ENCODE measurements at places on chromosomes 11 and 22.
A peak's percentile ranks its signal among the peaks of the same experiment; 100 is the strongest.

GRCh38 chr22:42892571-42893316, 35.7 kb upstream of the ARFGAP3 start:
- DNase-seq: no peak

DNA sequence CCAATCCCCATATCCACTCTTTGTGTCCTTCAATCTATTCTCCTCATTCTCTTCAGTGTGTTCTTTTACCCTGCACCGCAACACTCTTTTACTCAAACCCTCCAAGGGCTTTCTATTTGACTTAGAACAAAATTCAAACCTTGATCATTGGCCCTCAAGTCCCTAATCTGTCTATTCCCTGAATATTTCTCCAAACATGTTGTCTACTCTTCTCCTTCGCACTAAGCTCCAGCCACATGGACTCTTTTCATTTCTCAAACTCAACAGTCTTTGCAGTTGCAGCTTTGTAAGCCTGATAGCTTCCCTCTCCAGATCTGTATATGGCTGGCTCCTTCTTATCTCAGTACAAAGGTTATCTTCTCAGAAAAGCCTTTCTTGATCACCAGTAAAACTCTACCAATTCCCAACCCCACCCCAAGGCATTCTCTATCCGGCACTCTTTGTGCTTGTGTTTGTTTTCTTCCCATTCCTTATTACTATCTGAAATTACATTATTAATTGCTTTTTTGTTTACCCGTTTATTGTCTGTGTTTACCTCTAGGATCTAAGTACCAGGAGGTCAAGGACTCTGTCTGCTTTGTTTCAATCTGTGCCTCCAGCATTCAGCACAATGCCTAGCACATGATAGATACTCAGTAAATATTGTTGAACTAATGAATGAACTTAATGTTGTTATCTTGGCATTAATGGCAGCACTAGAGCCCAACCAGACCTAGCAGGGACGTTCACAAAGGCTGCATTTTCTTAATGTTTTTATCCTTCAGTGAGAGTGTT, 147.4 kb downstream of the BBOX1 start:
- no peak for DNase-seq

GRCh38 chr11:73229896-73230875, 12.1 kb downstream of the P2RY2 start:
- no peak for DNase-seq

DNA sequence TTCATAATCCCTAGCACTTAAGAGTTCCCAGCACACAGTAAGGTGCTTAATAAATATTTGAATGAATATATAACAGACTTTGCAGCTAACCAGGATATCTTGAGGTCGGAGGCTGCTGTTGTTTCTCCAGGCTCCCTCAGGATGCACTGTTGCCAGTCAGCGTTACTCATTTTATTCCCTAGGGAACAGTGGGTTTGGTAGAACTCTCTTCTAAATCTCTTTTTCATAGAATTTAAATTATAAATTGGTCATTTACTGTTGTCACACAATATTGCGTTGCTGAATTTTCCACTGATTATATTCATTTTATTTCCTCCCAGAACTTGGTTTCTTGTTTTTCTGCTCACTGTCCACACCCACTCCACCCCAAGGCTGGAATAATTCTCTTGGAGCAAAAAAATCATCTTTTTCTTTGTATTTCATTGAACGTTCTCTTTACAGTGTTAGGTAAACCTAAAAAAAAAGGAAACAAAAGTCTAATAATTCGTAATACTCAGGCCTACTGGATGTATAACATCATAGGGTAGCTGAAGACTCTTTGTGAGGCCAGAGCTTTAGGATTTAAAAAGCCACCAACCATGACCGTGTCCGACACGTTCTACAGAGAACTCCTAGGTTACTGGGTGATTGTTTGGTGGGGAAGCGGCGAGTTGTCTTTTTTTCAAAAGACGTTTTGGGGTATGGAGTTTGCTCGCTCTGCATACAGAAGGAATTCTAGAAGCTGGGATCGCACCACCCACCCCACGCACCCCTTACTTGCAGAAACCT, 766 bp upstream of the CAPRIN1 start:
- no peak for DNase-seq

DNA sequence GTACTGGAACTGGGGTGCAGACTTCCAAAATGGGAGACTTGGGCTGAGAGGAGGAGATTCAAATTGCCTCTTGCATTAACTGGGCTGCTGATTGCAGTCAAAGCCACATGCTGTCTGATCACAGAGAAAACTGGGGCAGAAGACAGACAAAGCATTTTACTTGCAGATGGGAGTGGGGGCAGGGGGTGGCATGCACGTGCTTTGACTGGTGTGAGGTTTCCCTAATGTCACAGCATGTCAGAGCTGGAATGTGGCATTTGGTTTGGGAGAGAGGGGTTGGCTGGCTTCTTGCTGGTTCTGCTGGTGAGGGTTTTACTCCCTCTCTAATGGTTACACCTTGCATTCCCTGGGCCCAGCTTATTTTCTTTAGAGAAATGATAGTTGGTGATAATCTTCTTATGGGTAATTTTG, 2.9 kb downstream of the TUB start:
- no peak for DNase-seq

GRCh38 chr11:60367009-60367408, 11.3 kb upstream of the MS4A7 start:
- no peak for DNase-seq

GRCh38 chr11:65134952-65135632, 773 bp upstream of the SYVN1 start:
- DNase-seq: peak; percentile 44

GRCh38 chr11:34997952-34998528, 81.6 kb downstream of the PDHX start:
- no peak for DNase-seq

DNA sequence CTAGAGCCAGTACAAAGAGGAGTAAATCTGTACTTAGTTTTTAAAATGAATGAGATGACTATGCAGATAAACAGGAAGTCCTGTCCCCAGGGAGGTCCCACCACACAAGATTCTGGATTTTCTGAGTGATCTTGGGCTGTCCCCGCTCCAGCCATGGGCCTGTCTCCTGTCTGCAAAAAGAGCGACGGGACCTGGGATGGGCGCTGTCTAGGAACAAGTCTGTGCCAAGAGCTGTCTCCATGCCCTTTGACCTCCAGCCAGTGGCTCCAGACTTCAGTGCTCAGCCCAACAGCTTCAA, 6.0 kb downstream of the CSNK1E start:
- DNase-seq: no peak

GRCh38 chr11:105135883-105136282, 3.7 kb downstream of the CARD18 start:
- DNase-seq: no peak

DNA sequence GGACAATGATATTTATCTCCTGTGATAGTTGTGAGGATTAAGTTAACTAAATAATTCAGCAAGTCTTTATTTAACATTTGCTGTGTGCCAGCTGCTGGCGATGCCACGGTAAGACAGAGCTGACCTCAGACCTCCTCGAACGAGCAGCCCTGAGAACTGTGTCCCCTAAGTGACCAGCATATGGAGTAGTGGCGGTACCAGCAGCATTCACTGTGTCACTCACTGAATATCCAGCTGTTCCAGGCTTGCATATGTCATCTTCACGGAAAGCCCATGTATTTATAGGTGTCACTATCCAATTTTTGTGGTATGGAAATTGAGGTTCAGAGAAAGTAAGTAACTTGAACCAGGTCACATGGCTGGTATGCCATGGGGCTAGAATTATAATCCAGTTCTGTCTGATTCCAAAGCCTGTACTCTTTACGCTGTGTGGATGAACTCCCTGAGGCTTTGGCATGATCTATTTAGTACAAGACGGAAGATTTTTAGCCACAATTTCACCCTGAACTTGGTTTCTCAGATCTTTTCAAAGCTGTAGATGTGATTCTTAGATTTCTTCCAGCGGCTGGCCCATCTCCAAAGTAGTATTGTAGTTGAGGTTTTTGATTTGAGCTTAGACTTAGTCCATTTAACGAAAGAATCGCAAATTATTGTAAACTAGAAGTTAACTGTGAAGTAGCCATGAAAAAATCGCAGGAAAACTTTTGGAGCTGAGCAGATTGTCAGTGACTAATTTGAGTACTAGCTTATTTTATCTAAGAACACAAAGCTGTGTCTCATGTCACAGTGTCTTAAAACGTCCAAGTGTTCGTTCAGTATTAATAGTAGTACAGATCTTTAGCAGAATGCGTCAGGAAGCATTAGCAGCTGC, 49.4 kb upstream of the MYO18B start:
- DNase-seq: no peak

DNA sequence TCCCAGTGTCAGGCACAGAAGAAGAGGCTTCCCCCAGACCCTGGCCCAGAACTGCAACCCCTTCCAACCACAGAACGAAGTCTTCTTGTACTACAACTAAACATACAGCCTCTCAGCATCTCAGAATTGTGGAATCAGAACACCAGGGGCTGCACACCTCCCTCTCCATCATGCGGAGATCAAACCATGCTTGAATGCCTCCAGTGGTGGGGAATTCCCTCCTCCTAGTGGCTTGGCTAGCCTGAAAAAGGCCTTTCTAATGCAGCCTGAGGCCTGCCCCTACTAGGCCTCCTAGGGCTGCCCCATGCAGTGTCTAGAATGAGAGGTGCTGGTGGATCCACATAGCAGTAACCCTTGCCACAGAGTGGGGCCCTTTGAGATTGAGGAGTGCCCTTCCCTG, 62.7 kb downstream of the WNT7B start:
- DNase-seq: no peak

GRCh38 chr11:12784445-12784844, 110.2 kb downstream of the TEAD1 start:
- no peak for DNase-seq

DNA sequence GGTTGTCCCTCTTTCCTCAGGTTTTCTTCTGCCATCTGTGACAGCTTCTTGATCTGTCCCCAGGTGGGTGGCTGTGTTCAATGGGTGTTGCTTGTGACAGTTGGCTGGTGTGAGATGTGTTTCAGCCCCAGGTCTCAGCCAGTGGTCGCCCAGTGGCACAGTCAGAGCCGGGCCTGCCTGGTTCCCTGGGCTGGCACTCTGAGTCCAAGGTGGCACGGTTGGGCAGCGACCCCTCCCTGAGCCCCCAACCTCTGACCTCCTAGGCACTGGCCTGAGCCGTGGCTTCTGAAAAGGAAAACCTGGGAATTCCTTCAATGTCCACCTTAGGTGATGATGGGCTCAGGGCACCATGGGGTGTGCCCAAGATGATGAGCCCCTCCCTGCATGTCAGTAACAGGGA, 14.0 kb upstream of the PRODH start:
- DNase-seq: no peak

GRCh38 chr22:25447067-25447685, 117.3 kb upstream of the GRK3 start:
- DNase-seq: no peak

- DNase-seq: no peak
Measured at GRCh38 chr11:63567044-63567840, 4.1 kb upstream of the PLAAT2 start.

DNA sequence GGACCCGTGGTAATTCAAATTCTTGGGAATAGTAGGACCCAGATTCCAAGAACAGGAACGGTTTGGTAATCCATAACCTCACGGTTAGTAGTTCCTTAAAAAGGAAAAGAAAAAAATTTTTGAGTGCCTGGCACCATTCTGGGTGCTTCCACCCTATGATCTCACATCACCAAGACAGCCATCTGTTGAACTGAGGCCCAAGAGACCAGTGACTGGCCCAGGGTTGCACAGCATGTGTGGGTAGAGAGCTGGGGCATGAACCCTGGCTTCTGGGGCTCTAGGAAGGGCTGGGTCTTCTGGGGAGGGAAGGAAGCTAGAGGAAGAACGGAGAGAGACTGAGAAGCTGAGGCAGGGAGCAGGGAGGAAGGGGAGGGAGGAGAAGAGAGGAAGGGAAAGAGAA, 4.7 kb upstream of the SPI1 start:
- DNase-seq: no peak

GRCh38 chr11:113796663-113797259, 17.2 kb downstream of the CLDN25 start:
- DNase-seq: no peak

GRCh38 chr11:89175796-89176195, 1.9 kb upstream of the TYR start:
- no peak for DNase-seq

DNA sequence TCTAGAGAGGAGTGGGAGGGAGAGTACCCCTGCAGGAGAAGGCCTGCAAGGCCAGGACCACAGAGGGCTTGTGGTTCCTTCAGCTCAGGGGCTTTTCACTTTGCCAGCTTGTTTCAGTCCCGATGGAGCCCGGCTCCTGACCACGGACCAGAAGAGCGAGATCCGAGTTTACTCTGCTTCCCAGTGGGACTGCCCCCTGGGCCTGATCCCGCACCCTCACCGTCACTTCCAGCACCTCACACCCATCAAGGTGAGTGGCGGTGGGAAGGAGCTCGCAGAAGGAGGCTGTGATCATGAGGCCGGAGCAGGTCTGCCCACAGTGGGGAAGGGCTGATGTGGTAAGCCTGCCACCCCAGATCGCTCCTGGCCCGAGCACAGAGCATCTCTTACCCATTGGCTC, 13.5 kb downstream of the ACP2 start:
- DNase-seq: no peak

DNA sequence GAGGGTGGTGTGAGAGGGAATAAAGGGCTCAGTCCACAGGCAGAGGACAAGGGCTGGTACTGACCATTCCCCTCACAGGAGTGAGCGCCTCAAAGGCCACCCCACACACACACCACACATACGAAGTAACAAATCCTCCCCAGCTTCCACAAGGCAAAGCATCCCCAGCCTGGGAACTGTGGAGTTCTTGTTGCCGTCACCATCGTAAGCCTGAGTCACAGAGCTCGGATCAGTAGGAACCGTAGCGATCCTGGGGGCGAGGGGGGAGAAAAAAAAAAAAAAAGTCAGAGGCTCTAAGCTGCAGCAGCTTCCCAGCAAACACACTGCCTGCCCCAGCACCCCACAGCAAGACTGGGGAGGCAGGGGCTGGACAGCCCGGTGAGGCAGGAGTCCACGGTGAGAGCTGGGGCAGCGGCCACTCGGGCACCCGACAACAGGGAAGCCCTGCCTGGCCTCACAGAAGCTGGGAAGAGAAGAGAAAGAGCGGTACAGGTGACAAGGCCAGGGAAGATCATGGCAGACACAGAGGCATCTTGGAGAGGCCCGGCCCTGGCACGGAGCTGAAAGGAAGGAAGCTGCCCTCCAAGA, 11.3 kb downstream of the ARFGAP2 start:
- DNase-seq: no peak

DNA sequence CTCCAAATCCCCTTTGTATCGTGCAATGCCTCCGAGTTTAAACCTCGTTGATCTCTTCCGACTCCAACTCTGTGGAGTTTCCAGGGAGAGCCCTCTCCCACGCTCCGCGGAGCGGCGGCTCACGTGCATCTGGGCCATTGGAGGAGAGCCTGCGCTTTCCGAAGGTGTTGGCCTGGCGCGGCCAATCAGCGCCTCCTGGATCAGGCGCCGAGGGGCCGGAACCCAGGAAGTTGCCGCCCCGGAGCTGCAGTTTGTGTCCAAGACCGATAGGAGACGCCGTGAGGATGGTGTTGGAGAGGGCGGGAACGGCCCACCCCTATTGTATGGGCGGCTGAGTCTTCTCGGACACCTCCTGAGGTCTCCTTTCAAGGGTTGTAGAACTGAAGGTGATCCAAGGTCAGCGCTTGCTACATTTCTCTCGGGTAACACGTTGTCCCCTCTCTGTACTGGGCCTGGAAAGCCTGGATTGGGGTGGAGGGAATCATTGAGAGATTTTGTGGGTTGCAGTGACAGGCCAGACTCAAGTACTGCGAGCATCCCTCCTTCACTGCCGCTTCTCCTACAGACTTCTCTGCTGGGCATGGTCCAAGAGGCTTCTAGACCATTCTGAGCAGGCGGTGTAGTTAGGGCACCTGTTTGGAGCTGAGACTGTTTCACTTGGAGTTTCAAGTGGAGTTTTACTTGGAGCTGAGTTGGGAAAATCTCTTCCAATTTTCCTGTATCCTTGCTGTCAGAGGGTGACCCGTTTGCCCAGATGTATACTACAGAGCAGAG, 1.7 kb downstream of the ADAMTS15 start:
- DNase-seq: peak; percentile 11

GRCh38 chr11:58928691-58929090, 10.6 kb upstream of the GLYATL1 start:
- DNase-seq: no peak
